ENCODE measurements at places on chromosomes 5 and 9.

DNA sequence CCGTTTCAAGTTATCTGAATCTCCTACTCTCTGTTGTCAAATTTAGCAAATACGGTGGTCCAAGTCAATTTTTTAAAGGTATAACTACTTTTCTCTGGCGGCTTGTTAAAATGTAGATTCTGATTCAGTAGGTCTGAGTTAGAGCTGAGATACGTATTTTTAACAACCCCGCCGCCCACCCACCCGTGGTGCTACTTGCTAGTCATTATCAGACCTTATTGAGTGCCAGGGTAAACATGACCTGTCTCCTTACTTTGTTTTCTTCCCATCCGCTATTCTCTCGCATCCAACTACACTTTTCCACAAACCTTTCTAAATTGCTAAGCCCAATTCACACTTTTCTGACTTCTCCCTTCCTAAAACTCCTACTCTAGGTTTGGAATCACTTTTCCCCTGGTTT, 694 bp upstream of the PLAA start:
- no peak for DNase-seq

DNA sequence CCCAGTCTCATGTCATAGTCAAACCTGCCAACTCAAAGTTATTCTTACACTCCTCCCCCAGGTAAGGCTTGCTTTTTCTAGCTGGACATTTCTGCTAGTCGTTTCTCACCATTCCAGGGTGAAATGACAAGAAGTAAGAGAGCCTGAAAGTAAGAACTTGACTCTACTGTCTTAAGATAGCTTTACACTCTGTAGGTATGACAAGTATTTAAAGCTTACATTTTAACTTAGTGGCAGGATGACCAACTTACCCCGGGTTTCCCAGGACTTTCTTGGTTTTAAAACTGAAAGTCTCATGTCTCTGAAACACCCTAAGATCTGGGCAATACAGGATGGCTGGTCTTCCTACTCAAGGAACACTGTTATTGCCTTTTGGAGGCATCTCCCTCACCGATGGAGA, 67.5 kb upstream of the PIK3R1 start:
- DNase-seq, result no peak

DNA sequence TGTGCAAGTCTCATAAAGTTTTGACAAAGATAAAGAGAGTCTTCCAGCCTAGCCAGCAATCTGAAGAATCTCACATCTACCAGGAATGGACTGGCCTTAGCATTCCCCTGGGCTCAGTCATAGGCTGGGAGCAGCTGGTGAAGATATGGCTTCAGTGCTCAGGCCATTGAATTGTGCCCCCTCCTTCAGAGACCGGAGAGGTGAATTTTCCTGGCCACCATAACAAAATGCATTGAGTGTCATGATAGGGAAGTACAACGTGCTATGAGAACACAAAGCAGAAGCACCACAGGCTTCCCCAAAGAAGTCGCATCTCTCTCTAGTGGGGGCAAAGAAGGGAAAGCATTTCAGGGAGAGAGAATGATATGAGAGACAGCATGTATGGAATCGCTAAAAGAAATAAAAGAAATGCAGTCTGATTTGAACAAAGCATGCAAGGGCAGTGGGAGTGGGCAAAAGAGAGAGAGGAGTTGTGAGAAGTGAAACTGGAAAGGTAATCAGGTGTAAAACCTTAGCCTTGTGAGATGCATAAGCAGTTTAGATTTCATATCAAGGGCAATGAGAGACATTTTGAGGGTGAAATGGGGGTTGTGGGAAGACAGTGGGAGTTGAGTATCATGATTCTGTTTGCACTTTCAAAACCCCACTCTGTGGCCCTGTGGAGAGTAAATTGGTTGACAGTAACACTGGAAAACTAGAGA, 57.1 kb upstream of the NMUR2 start:
- no peak for DNase-seq

DNA sequence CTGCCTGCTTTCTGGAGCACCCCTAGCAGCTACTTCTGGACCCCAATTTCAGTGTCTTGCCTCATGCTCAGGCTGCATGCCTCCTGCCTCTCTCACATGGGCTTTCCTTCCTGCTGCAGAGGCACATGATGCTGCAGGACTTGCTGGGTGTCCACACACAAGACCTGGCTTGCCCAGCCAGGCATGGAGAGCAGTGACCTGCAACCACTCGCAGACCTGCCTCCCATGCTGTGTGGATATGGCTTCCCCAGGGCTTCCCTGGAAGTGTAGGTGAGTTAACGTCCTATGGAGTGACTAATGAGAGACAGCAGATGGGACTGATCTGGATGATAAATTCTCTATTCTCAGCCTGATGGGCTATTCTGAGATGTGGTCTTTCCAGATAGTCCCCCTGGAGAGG, 53.2 kb upstream of the SMIM32 start:
- no peak for DNase-seq

DNA sequence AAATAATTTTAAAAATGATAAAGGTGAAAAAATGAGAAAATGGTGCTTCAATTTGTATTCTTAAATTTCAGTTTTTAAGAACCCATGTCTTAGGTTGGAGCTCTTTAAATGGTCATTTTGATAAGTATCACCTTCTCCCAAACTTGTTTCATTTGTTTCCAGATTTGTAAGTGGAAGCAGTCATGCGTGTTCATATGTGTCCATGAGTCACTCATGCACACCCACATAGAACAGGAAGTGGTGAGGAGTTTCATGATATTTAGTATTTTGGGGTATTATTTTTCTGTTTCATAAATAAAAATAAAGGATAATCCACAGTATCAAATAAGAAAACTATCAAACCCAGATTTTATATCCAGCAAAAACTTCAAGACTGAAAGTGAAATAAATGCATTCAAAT, 570.4 kb upstream of the ST8SIA4 start:
- DNase-seq, result no peak

DNA sequence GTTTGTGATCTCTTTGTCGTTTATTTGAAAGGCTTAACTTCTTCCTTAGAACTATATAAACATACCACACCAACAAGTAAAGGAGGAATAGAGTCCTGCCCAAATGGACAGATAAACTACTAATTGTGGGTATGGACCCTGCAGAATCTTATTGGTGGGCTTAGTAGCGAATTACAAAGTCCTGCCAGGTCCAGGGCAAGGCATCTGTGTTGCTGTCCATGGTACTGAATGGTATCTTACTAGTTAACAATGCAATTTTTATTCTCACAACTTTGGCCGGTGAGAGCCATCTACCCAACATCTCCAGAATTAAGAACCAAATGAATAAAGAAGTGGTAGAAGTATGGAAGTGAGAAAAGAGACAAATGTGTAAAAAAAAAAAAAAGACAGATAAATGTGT, 1782.4 kb upstream of the WWC1 start:
- peak; percentile 74 for DNase-seq

DNA sequence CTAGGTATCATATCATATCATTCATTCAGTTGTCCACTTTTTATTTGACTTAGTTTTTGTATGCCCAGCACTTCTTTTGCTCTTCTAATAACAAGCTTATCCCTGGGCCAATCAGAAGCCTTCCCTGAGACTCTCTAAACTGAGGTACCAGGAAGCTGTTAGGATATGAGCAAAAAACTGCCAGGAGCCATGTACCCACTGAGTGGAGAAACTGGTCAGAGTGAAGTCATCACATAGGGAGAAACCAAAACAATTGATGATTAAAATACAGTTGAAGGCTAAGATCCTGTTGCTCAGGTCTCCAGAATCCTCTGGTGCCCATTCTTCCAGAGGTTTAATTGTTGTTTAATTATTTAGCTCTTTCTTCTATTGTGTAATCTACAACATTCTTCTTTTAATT, 120.2 kb downstream of the KIAA0825 start:
- DNase-seq, result no peak

GRCh38 chr5:151675611-151676313, 11.0 kb downstream of the SPARC start:
- DNase-seq, result no peak

- DNase-seq, result no peak
Measured at GRCh38 chr9:79196606-79197005, 375.2 kb upstream of the TLE4 start.

- peak; percentile 61 for DNase-seq
Measured at GRCh38 chr9:35696520-35697215, 6.9 kb upstream of the TPM2 start.

DNA sequence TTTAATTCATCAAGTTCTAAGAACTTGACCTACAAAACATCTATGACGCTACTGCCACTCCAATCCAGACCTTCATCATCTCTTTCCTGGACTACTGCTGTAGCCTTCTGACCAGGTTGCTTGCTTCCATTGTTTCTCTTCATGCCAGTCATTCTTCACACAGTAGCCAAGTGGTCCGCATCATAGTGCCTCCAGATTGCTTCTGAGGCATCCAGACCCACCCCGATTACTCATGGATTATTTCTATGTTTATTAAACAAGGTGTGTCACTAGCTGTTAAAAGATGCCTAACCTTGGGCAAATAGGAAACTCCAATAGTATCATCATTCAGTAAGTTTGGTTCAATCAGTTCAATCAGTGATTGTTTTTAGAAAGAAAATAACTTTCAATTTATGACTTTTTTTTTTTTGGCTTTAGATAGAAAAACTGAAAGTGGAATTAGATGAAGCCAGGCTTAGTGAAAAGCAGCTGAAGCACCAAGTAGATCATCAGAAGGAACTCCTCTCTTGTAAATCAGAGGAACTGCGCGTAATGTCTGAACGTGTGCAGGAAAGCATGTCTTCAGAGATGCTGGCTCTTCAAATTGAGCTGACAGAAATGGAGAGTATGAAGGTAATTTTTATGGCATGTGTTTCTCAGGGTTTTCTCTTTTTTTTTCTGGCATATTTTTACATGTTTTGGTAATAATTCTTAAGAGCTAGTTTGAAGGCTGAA, 9.5 kb downstream of the SPDL1 start:
- no peak for DNase-seq

- no peak for DNase-seq
Measured at GRCh38 chr9:90559075-90560073, 83.2 kb downstream of the DIRAS2 start.

DNA sequence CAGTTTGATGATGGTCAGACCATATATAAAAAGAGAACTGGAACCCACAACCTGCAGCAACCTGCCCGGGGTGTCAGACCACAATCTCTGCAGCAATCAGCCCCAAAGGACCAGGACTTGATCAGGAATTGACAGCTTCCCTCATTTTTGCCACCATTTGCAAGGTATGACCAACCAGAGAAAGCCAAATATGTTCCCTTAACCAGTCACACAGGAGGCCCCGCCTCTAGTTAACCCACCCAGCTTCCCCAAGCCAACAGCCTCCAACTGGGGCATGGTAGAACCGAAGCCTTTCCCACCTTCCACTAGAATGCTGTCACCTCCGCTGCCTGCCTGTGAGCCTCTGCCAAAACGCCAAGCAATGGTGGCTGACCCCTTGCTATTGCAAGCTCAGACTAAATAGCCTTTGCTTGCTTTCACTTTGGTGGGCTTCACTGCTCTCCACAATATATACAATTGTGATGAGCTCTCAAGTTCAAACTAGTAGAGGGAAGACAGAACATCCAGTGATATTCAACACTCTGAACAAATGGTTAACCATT, 86.3 kb downstream of the AK8 start:
- no peak for DNase-seq

- no peak for DNase-seq
Measured at GRCh38 chr5:84378961-84379360, 5.7 kb downstream of the EDIL3 start.

DNA sequence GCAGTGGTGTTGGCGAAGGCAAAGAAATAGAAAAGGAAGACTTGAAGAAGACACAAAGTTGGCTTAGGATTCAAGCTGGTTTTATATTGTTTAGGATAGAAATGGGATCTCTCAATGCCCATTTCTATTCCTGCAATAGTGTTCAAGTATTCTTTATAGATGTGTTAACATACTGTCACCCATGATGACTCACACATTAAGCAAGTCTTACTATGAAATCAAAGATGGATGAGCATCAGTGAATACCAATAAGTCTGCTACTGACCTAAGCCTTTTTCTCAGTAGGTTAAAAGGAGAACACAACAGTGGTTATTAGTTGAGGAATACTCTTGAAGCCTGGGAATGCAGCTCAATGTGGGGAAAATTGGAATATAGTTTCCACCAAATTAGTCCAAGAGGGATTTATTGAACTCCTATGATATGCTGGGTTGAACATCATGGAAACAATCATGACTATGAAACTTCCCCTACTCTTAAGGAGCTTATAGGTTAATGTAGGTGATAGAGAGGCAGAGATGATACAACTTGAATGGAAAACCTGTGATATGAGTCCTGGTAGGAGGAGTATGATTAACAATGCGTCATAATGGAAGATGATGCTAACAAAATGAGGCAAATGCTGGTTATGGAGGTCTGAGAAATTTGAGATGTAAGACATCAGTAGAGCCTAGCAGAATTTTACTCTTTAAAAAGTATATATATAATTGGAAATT, 417.1 kb upstream of the DAP start:
- no peak for DNase-seq

GRCh38 chr5:52989781-52990527, 802 bp downstream of the ITGA2 start:
- no peak for DNase-seq

- no peak for DNase-seq
Measured at GRCh38 chr9:134688661-134689320, 47.2 kb downstream of the COL5A1 start.

DNA sequence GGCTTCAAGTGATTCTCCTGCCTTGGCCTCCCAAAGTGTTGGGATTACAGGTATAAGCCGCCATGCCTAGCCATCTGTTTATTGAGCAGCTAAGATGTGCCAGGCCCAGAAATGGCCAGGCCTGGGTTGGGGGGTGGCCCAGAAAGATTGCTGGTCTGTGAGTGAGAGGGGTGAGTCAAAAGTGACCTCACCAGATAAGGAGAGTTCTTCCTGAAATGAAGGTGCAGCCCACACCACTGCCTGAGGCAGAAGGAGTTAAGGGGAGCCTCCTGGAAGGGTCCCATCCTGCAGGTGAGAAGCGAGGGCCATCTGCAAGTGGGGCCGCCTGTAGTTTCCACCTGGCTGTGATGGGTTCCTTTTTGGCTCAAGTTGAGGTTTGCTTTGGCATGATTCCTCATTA, 96.9 kb upstream of the KLF4 start:
- DNase-seq, result no peak

GRCh38 chr5:61559146-61559545, 227.1 kb downstream of the ZSWIM6 start:
- DNase-seq, result peak; percentile 38

DNA sequence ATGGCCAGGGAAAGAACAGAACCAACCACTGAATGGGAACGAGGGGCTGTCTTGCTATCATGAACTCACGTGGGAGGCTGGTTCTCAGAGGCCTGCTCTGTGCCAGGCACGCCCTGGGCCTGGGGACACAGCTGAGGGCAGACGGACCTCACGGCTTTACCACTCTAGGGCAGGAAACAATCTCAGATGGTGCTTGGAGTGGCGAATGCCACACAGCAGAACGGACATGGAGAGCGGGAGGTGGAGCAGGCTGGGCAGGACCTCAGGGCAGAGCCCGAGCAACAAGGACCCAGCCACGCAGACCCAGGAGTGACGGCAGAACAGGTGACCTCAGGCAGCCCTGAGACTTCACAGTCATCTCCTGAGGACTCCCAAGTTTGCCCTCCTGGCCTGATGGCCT, 8.7 kb downstream of the TOR1A start:
- DNase-seq, result no peak

GRCh38 chr9:116275418-116276195, 122.0 kb downstream of the PAPPA start:
- no peak for DNase-seq
